Urothelium cell line (cell line): ENCODE measurements at places on chromosomes 12 and 14.

DNA sequence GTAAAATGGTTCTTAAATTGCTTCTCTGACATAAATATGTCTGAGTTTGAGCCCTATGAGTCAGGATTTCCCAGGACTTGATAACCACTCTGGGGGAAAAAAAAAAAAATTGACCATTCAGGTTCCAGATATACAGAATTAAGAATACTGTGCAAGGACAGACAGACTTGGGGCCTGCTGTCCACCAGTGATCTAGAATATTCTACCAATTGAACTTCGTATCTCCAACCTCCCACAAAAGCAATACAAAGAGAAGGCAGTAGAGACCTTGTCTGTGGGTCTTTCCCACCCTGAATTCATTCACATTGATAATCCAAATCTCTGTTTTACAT is 4.1 kb downstream of the SINHCAF start:
- no peak for DNase-seq

DNA sequence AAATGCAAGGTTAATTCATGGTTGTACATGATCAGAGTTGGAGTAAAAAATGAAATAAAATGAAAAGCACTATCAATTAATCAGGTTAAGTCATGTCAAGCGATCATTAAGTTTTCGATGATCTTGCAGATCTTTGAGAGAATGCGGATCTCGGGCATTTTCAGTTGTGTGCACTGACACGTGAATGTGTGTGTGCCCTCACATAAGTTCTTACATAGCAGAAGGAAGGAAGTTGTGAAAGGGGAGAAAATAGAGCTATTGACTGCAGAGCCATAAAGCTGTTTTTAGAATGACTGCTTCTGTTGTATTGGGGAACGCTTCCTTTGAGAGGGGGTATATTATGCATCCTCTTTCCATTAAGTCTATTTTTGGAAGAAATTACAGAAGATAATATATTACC is 101.3 kb downstream of the HMGA2 start:
- no peak for DNase-seq

DNA sequence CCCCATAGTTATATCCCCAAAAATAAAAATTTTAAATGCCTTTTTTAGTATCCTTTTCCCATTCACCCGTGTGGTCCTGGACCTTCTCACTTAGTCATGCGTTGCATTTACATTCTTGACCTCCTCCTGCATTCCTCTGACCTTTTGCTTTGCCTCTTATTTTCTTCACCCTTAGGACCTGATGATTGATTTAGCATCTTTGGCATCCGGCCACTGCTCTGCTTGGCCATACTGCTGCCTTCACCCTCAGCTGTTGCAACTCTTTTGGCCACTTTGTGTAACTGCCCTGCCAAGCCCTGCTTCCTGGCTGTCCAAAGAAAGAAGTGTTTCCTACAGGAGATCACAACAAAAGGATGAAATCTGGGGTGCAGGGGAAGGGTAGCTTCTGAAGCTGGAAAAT is 48.8 kb upstream of the SLC38A4 start:
- no peak for DNase-seq

- DNase-seq = no peak
These were observed 16.6 kb downstream of the IGF1 start for GRCh38 chr12:102463659-102464249.

- peak; percentile 87 for DNase-seq
These were observed 343 bp upstream of the NOVA1 start for GRCh38 chr14:26598081-26598671.
